ENCODE measurements at places on chromosomes 7 and 10.

- DNase-seq, result peak; percentile 55
Measured at GRCh38 chr7:151632750-151633515, 113.2 kb upstream of the RHEB start.

- DNase-seq, result no peak
Measured at GRCh38 chr10:24982319-24983112, 30.1 kb upstream of the PRTFDC1 start.

DNA sequence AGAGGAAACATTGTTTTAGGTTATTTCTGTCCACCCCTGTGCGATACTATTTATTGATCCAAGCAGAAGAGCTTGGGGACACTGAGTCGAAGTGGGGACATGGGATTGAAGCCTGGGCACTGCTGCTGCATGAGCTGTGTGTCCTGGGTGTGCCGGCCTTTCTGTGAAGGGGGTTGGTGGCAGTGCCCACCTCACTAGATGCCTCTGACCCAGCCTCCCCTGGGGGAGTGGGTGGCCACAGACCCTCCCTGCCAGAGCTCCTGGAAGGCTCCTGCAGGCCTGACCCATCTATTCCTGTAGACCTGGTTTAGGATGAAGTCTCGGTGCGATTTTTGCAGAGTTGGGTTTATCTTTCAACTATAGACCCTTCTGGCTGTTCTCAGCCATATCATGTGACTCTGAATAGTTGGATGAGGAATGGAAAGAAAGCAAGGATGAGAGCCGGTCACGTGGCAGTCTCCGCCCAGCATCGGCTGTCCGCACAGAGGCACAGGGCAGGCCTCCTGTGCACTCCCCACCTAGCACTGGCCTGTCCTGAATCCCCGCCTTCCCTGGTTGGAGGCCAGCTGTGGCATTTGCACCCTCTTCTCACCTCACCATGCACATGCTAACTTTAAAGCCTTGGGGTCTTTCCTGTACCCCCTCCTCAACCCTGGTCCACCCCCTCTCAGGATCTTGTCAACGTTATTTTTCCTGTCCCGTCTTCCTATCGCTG, 17.6 kb upstream of the SH2D4B start:
- no peak for DNase-seq

- no peak for DNase-seq
Measured at GRCh38 chr7:141525973-141526514, 25.2 kb upstream of the AGK start.

DNA sequence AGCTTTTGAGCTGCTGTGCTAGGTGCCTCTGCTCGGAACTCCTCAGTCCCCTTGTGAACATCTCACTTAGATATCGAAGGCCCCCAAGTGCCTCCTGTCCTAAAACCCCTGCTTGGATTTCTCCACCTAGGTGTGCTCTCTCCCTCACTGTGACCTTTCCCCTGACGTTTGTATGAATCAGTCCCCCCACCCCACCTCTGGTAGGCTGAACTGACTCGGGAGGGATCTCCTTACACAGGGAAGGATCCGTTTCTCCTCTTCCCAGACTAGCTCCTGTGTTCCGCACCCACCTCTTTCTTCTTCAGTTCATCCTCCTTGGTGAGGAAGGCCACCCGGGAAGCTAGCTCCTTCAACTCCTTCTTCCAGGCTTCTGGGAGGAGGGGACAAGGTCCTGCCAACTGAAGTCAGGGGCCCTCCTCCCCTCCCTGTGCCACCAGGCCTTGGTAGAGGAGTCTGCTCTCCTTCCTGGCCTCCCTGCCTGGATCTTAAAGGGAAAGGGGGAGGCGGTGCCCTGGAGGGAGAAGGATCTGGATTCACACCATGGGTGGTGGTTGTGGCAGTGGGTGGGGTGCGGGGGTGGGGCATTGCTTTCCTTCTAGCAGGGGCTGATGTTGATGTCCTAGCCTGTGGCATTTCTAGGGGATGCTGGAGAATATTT, 6.8 kb downstream of the TBATA start:
- no peak for DNase-seq

GRCh38 chr10:34543716-34544115, 271.4 kb downstream of the PARD3 start:
- DNase-seq, result no peak

DNA sequence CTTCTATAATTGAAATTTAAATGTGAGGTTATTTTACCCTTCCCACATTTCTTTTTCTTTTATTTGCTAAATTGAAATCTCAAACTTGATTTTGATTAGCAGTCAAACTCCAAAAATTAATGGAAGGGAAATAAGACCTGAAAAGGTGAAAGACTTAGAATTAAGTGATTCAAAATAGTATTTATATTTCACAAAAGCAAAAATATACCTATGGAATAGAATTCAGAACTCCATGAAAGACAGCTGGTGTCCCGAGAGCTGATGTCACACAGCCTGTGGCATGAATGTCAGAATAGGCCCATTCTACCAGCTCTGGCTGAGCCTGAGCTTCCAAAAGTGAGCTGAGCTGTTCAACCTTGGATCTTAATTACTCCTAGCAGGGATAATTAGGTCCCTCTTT, at the start of gene FAM24A:
Gene FAM24A (plus strand): TSS at position 301 of the 400 bp plus-strand sequence. CDS start 1,025 bp downstream, outside the sequence.
- DNase-seq, result no peak

DNA sequence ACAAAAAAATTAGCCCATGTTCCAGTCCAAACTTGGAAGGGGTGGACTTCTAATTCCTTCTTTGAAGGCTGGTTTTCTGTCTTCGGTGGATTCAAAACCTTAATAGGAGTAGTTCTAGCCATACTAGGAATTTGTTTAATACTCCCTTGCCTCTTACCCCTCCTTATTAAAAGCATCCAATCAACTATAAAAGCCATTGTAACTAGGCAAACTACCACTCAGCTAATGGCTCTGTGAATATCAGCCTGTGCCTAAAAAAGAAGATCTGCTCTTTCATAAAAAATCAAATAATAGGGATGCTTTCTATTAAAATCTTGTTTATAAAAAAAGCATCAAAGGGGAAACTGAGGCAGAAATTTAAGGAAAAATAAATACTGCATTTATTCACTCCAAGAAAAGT, 4.1 kb upstream of the ADCK2 start:
- DNase-seq, result no peak

- no peak for DNase-seq
Measured at GRCh38 chr7:23380556-23380955, 81.4 kb downstream of the MALSU1 start.
